ENCODE measurements at places on chromosomes 4 and X. TPM values are rescaled to one million over a fixed set of nuclear protein-coding genes. Genes with fewer than 3 reads are reported as not detected.

GRCh38 chr4:137345597-137345996, 186.7 kb downstream of the PCDH18 start:
- no peaks in the 10 kb centered on the region for H3K27me3 ChIP-seq
- no peaks in the 10 kb centered on the region for H3K4me1 ChIP-seq
- no peak overlapping the region for H3K4me3 ChIP-seq
- no peak overlapping the region for H3K27ac ChIP-seq
- no peak for DNase-seq
- H3K36me3 ChIP-seq: no peaks in the 10 kb centered on the region

DNA sequence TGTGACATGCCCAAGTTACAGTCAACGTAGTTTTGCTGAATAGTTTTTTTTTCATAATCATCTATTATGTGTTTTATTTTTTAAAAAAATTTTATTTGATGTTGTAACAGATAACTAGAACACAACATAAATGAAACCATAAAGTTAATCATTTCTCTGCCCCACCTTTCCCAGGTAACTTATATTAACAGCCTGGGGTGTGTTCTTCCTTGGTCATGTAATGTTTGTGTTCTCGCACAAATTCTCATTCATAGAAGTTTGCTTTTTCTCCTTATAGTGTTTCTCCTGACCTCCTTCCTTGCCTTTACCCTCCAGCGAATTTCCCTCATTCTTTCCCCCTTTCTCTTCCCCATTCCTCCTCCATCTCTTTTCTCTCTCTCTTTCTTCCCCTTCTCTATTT, 214.8 kb downstream of the SOWAHB start:
- no peak for DNase-seq
- H3K36me3 ChIP-seq: no peaks in the 10 kb centered on the region
- no peak overlapping the region for H3K4me3 ChIP-seq
- no peak overlapping the region for H3K27ac ChIP-seq
- no peaks in the 10 kb centered on the region for H3K27me3 ChIP-seq
- H3K4me1 ChIP-seq: peaks cover 4% of the 10 kb centered on the region

DNA sequence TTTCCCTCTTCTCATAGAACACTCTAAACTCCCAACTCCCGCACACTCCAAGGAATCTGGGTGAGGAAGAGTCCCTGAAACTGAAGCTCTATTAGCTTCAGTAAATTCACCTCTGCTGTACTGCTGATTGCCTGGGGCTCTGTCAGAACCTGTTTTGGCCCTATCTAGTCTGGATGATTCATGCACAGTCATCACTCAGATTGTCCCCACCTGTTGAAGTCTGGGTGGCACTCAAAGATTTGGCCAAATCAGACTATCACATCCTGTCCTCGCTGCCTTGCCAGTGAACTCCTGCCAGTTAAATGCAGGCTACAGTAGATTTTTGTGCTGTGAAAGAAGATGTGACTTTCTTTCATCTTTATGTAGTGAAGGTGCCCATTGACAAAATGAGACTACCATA, 63.5 kb upstream of the EMCN start:
- no peaks in the 10 kb centered on the region for H3K36me3 ChIP-seq
- H3K4me3 ChIP-seq: no peak overlapping the region
- DNase-seq: no peak
- no peaks in the 10 kb centered on the region for H3K4me1 ChIP-seq

DNA sequence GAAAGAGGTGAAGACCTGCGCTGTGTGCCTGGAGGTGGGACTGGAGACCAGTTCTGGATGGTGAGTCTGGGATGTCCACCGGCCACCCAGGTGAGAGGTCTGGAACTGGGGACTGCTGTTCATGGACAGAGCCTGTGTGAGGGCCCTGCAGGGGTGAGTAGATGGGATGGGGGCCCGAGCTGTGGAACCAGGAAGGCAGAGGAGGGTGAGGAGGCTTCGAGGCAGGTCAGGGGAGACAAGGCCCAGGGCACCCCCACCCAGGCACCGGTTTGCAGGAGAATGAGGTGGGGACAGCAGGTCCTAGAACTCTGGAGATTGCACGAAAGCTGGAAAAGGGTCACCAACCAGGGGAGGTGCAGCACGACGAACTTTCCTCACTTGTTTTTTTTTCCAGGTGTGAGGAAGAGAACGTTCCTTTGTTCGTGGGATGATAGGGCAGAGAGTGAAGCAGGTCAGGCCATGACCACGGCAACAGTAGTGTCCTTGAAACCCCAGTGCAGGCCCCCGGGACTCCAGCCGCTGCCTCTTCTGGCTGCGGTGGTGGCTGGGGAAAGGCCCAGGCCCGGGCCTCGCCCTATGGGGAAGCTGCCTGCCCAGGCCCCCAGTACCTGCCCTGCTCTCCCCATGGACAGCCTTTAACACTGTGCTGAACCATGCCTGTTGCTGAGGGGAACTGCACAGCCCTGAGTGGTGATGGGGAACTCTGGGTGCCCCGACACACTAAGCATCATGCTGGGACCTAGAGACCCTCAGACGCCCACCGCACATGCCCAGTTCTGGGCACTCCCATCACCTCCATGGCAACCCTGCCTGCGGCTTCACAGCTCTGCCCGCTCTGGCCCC, 22.9 kb downstream of the TNIP2 start:
- H3K27ac ChIP-seq: no peak overlapping the region
- peaks cover 39% of the 10 kb centered on the region for H3K36me3 ChIP-seq

- H3K36me3 ChIP-seq: no peaks in the 10 kb centered on the region
- H3K4me1 ChIP-seq: no peaks in the 10 kb centered on the region
- H3K27me3 ChIP-seq: peaks cover 9% of the 10 kb centered on the region
- no peak for DNase-seq
These were observed 631.5 kb downstream of the RAB28 start for GRCh38 chr4:12852338-12853307.

DNA sequence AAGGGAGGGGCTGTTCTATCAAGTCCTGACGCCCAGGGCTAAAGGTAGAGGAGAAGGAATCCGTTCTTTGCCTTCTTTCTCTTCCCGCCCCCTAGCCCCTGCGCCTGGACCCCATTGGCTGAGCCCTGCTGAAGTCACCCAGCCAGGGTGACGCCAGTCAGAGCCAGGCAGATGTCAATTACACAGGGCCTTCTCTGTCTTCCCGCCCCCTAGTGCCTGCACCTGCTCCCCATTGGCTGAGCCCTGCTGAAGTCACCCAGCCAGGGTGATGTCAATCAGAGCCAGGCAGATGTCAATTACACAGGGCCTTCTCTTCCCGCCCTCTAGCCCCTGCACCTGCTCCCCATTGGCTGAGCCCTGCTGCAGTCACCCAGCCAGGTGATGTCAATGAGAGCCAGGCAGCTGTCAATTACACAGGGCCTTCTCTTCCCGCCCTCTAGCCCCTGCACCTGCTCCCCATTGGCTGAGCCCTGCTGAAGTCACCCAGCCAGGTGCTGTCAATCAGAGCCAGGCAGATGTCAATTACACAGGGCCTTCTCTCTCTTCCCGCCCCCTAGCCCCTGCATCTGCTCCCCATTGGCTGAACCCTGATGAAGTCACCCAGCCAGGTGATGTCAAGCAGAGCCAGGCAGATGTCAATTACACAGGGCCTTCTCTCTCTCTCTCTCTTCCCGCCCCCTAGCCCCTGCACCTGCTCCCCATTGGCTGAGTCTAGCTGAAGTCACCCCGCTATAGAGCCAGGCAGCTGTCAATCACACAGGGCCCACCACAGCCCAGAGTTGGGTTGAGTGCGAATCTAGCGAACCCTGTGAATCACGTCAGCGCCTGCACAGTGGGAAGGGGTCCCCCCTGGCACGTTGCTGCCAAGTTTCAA, 46.4 kb downstream of the ASMT start:
- H3K27ac ChIP-seq: peak overlapping the region; percentile 46
- peak; percentile 79 for DNase-seq
- no peaks in the 10 kb centered on the region for H3K4me1 ChIP-seq
- peak overlapping the region; percentile 39 for H3K4me3 ChIP-seq
- no peaks in the 10 kb centered on the region for H3K36me3 ChIP-seq

GRCh38 chrX:1442724-1443367, 9.9 kb downstream of the ASMTL start:
- peak; percentile 34 for DNase-seq
- peaks cover 17% of the 10 kb centered on the region for H3K36me3 ChIP-seq

DNA sequence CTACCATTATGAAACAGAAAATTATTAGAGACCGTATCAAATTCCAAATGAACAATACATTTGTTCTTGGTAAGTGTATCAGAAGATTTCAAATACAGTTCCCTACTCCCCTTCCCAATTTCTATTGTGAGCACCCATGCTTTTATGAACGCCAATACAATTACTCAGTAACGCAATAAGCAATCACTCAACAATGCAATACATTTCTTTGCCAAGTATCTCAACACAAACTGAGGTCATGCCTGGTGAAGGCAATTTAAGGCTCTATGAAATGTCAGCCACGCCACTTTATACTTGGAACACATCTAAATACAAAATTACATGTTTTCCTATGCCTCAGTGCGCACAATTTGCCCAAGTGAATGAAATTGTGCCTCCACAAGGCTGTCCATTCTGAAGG, 712 bp downstream of the PNPLA4 start:
- H3K27ac ChIP-seq: peak overlapping the region; percentile 84
- no peak for DNase-seq
- peak overlapping the region; percentile 59 for H3K4me3 ChIP-seq
- peaks cover under 1% of the 10 kb centered on the region for H3K36me3 ChIP-seq

DNA sequence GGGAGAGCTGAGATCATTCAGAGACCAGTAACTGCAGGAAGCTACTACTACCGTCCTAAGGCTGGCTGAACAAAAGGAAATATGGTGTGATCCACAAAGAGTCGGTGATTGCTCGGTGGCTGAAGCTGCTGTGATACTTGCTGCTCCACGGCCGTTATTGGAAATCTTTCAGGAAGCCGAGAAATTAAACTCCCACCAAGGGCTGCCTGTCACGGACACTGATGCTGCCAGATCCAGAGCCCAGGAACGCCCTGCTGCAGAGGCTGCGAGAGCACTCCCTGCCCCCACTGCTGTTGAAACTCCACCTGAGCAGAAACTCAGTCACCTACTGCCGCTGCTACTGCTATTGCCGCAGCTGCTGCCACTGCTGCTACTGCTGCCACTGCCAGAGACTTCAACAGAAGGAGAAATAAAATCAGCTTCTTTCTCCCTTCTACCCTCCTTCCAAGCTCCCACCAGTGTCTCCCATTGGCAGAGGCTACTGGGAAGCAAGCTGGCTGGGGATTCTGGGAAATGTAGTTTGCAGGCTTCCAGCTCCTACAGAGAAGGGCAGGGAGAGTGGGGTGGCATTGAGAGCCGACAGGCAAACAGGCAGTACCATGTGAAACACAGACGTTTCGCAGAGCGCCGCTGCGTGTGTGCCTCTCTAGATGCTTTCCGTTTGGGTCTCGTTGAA, 126.0 kb upstream of the ENPP6 start:
- peak overlapping the region; percentile 70 for H3K27ac ChIP-seq
- H3K27me3 ChIP-seq: no peaks in the 10 kb centered on the region
- H3K4me3 ChIP-seq: peak overlapping the region; percentile 64
- H3K4me1 ChIP-seq: peaks cover 46% of the 10 kb centered on the region
- peak; percentile 75 for DNase-seq
- no peaks in the 10 kb centered on the region for H3K36me3 ChIP-seq

DNA sequence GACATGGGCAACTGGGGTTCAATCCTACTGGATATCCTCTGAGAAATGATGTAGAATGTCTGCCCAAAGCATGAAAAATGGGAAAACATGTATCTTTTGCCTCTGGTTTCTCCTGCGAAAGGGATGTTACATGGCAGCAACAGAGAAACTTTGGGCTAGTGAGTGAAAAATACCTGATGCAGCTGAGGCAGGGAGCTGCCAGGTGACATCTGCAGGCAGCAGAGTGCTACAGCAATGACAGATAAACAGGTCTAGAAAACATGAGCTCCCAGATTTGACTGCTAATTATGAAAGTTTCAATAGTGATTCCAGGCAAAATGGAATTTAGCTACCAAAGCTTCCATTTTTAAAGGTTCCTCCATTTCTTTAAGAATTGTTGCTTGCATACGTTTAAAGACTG, 4.8 kb upstream of the CXCL1 start:
- no peak overlapping the region for H3K4me3 ChIP-seq
- no peaks in the 10 kb centered on the region for H3K36me3 ChIP-seq
- no peak overlapping the region for H3K27ac ChIP-seq
- H3K4me1 ChIP-seq: peaks cover 14% of the 10 kb centered on the region
- DNase-seq: no peak
- no peaks in the 10 kb centered on the region for H3K27me3 ChIP-seq

GRCh38 chr4:16783119-16783518, 115.3 kb downstream of the LDB2 start:
- no peaks in the 10 kb centered on the region for H3K27me3 ChIP-seq
- H3K27ac ChIP-seq: no peak overlapping the region
- H3K4me1 ChIP-seq: peaks cover 20% of the 10 kb centered on the region
- DNase-seq: no peak
- H3K36me3 ChIP-seq: no peaks in the 10 kb centered on the region

- DNase-seq: no peak
- no peak overlapping the region for H3K4me3 ChIP-seq
- no peaks in the 10 kb centered on the region for H3K4me1 ChIP-seq
- no peaks in the 10 kb centered on the region for H3K27me3 ChIP-seq
- H3K36me3 ChIP-seq: no peaks in the 10 kb centered on the region
These were observed 8.5 kb upstream of the ARMCX2 start for GRCh38 chrX:101668143-101668542.

DNA sequence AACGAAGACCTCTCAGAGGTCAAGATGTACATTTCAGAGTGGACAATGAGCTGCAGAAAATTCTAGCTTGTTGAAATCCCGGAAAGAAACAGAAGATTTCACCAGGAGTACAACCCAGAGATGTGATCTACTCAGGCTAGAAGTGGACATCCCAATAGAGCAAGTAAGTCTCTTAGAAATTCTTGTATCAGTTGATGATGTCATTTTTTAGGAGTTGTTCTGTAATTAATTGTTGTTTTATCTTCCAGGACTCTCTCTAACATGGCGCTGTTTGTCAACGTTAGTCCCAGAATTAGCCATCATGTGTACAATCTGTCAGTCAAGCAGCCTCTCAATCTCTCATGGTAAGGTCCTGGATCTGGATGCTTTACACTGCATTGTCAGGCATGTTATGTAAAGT, 174.4 kb downstream of the GRIA3 start:
- no peak overlapping the region for H3K4me3 ChIP-seq
- DNase-seq: no peak
- no peaks in the 10 kb centered on the region for H3K36me3 ChIP-seq
- no peak overlapping the region for H3K27ac ChIP-seq
- H3K27me3 ChIP-seq: no peaks in the 10 kb centered on the region

DNA sequence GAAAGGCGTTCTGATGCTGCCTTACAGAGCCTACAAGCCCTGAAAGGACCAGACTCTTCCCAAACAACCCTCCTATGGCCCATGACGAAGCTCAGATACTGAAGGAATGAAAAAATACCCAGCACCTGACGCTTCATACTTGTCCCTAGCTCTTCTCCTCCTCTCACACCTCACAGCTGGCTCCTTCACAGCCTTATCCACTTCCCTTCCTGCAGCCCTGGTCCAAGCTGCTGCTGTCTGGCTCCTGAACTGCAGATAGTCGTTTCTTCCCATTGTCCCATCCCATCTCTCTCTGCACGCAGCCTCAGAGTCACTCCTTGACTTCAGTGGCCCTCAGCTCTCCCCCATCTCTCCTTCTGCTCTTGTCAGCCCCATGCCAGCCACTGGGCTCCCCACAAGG, 56.6 kb downstream of the FAM193A start:
- no peak overlapping the region for H3K4me3 ChIP-seq
- no peak overlapping the region for H3K27ac ChIP-seq
- no peaks in the 10 kb centered on the region for H3K27me3 ChIP-seq

MTCP1 gene
- 13.2 TPM for total RNA-seq

PPP1R2C gene
- total RNA-seq: not detected

ARX gene
- total RNA-seq: 0.53 TPM

PNMA5 gene
- 0.18 TPM for total RNA-seq

TCEAL3 gene
- 19.1 TPM for total RNA-seq

PPP2R3B gene
- 11.2 TPM for total RNA-seq

Data from lower lobe of right lung (tissue), 2 donors.